ENCODE measurements at places on chromosomes 12 and 14.

- DNase-seq, result no peak
Observed at GRCh38 chr12:113097716-113098440, 37.7 kb downstream of the RASAL1 start.

DNA sequence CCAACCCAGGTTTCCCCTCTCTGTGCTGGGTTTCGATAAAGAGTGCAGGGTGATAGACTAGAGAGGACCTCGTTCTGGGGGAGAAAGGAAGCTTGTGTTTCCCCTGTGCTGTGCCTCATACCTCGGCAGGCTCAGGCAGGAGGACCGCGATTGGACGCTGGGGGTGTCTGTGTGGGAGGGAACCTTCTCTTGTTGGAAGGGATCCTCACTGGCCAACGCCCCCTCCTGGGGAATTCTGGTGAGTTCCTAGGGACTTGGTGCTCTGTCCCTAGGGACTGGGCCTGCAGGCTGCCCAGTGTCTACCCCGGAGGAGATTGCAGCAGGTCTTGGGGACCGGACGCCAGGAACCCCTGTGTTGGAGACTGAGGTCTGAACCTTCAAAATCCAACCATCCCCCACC lies 157.4 kb upstream of the PRMT8 start:
- DNase-seq, result no peak

GRCh38 chr12:2003676-2004112 lies 563 bp downstream of the DCP1B start:
- DNase-seq, result no peak

DNA sequence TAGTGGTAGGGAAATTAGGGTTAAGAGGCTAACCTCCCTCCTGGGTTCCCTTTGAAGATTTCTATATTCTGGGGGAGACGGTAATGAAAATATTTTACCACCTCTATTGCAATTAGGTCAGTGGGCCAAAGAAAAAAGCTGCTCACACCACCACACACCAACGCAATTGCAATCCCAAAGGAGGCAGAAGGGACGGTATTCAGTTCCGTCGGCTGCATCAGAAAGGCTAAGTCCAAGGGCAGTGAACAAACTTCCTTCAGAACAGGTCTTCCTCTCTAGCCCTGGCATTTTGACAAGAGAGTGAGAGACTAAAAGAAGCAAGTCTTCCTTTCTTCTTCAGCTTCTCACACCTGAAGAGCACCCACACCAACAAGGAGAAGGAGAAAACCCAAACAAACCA lies 51.2 kb downstream of the OTX2 start:
- no peak for DNase-seq

GRCh38 chr12:69875416-69875935 lies 50.4 kb downstream of the MYRFL start:
- no peak for DNase-seq

DNA sequence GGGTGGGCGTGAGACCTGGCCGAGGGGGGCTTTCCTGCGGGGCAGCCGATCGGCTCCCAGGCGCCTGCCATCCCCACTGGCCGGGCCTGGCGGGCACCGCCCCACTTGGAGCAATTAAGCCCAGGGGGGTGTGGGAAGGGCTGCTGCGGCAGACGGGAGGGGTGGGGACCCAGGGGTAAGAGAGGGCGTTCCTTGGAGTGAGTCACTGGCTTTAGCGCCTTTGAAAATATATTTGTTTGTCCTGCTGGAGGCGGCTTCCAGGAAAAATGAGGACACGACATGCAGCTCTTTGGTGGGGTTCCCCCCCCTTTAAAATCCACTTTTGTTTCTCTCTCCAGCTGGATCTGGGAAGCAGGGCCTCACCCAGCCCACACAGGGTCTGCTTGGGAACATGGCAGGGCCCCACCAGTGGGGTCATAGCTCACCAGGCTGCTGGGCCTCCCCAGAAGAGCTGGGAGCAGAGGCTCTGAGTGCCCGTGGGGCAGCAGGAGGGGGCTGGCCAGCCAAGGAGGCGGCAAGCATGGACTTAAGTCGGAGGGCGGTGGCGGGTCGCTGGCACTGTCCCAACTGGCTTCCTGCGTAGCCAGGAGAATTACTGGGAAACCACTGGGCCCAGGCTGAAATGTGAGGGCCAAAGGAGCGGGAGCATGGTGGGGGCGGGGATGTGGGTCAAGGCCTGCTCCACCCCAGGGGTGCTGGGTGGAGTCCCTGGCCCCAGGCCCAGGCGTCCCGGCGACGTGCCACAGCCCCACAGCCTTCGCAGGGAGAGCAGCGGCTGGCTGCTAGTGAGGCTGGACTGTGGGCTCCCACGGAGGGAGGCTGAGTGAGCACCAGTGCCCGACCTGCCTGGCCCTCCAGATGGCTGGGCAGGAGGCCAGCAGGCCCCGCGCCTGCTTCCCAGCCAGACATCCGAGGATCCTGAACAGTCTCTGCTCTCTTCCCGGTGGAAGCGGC lies 128.0 kb downstream of the RFLNA start:
- DNase-seq, result no peak

DNA sequence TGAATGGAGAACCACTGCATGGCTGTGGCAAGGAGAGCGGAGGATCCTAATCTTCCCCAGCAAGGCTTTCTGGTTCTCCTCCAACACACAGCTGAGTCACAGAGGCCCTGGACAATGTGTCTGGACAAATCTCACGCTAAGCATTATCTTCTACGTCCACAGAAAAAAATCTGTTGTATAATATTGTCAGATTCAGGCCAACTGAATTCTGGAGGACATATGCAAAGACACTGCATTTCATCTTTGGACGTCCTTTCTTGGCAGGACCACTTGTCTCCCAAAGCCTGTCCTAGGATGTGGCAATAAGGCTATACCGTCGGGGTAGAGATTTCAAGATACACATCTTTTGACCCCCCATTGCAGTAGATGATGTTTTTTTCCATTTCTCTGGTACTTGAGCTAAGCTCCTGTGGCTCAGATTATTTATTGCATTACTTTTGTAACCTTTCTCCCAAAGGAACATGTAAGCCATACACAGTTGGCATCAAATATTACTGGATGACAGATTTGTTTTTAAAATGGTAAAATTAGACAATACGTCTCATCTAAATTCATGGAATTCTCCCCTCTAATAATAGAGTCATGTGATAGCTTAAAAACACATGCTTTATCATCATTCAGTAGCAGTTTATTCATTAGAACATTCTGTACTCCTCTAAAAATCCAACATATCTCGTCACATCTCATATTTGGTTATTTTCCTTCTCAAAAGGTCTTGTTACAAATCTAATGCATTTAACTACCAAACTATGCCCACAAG lies 19.4 kb downstream of the LMO3 start:
- DNase-seq, result no peak

- DNase-seq, result no peak
Observed at GRCh38 chr12:51009056-51009440, 17.1 kb downstream of the SLC11A2 start.

GRCh38 chr12:52207895-52208294 lies 16.1 kb upstream of the KRT80 start:
- DNase-seq, result no peak

DNA sequence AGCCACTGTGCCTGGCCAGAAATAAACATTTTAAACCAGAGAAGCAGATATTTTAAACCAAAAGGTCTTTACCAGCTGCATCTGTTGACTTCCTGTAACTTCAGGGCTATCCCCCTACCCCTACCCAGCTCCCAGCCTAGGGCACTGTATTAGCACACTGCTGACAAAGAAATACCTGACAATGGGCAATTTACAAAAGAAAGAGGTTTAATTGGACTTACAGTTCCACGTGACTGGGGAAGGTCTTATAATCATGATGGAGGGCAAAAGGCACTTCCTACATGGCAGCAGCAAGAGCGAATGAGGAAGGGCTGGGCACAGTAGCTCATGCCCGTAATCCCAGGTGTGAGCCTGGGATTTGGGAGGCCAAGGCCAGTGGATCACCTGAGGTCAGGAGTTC lies 26.0 kb downstream of the GEMIN2 start:
- no peak for DNase-seq

DNA sequence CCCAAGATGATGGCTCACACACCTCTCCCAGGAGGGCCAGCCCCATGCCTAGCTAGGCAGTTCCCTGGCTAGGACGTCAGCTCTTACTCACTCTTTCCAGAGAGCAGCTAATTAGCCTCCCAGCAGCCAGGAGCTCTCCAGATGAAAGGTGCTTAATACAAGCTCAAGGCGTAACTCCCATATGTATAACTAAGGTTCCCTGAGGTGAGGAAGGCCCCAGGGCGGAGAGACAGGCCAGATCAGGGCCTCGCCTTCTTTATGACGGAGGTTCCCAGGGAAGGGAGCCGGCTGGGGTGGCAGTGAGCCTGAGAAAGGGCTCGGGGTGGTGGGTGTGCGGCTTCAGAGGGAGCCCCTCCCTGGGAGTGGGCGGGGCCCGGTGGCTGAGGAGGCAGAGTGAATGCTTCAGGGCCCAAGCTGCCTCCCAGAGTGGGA lies 26.4 kb upstream of the ZFP36L1 start:
- no peak for DNase-seq

GRCh38 chr14:79580414-79580813 lies 630.9 kb downstream of the DIO2 start:
- no peak for DNase-seq

DNA sequence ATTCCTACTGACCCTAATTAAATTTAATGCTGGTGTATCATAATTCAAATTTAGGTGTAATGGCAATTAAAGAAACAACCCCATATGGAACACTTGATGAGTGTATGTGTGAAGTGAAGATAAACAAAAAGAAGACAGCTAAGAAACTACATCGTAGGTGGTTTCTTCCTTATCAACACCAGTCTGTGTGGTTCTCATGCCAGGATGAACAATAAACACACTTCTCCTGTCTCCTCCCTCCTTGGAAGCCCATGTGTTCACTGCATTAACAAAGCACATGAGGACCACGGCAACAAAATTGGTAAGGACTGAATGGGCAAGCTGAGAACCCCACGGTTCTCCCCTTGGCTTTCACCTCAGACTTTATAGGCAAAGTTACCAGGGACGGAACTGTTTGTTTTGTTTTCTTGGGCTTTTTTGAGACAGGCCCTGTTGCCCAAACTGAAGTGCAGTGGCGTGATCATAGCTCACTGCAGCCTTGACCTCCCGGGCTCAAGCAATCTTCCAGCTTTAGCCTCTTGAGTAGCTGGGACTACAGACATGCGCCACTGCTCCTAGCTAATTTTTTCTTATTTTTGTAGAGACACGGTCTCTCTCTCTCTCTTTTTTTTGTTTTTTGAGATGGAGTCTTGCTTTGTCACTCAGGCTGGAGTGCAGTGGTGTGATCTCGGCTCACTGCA lies 71.0 kb downstream of the TRAFD1 start:
- DNase-seq, result no peak

GRCh38 chr14:104145826-104146601 lies 7.6 kb downstream of the KIF26A start:
- DNase-seq, result no peak

DNA sequence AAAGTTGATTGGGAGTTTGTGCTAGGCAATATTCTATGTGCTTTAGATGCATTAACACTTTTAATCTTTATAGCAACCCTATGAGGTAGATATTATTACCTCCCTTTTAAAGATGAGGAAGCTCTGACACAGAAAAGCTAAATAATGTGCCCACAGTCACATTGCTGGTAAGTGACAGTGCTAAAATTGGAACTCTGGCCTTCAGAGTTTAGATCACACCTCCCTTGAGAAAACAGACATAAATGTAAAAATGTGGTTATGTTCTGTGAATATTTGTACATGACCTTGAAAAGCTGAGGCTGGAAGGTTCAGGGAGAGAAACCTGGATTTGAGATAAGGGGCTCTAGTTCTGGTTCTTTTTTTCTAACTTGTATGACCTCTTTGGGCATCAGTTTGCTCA lies 1.9 kb downstream of the ABHD4 start:
- DNase-seq, result no peak

DNA sequence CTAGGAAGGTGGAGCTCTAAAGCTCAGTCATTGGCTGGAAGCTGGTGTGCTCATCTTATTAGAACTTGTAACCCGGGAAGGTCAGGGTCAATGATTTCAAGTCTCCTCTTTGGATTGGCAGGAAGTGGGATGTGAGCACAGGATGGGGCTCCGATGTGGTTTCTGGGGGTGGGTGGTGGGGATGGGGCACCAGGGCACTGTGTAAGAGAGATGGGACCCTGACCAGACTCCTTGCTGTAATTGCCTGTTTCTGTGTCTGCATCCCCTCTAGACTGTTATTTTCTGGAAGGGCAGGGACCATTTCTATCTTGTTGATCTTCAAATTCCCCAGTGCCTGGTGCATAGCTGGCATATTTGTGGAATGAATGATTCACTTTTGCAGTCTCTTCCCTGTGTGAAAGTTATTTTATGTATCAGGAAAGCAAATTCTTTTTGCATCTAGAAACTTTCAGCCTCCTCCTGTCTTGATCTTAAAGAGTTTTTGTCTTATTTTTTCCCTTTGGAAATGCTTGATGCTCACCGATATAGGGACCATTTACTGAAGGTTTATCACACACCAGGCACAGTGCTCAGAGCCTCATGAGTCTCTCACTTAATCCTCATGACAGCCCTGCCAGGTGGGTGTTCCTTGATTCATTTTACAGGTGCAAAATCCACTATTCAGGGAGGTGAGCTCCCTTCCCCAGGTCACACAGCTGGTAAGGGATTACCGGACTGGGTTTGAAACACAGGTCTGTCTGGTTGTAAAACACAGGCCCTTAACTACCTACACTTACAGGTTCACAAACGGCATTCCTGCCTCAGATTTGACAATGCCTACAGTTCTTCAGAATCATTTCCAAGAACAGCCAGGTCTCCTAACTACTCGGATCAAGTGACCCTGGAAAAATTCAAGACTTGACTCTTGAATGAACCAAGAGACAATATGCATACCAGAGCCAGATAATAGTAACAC lies 86.9 kb upstream of the IGF1 start:
- DNase-seq, result no peak

DNA sequence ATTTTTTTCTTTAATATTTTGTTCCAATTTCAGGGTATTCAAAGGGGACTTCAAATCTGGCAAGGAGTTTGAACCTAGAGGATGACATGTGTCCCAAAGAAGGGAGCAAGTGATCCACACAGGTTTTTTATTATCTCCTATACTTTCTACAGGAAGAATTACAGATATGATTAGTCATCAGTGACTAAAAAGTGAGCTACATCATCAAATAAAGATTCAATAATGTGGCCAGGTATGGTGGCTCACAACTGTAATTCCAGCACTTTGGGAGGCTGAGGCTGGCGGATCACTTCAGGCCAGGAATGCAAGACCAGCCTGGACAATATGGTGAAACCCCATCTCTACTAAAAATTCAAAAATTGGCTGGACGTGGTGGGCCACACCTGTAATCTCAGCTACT lies 24.2 kb downstream of the GLT8D2 start:
- DNase-seq, result no peak

DNA sequence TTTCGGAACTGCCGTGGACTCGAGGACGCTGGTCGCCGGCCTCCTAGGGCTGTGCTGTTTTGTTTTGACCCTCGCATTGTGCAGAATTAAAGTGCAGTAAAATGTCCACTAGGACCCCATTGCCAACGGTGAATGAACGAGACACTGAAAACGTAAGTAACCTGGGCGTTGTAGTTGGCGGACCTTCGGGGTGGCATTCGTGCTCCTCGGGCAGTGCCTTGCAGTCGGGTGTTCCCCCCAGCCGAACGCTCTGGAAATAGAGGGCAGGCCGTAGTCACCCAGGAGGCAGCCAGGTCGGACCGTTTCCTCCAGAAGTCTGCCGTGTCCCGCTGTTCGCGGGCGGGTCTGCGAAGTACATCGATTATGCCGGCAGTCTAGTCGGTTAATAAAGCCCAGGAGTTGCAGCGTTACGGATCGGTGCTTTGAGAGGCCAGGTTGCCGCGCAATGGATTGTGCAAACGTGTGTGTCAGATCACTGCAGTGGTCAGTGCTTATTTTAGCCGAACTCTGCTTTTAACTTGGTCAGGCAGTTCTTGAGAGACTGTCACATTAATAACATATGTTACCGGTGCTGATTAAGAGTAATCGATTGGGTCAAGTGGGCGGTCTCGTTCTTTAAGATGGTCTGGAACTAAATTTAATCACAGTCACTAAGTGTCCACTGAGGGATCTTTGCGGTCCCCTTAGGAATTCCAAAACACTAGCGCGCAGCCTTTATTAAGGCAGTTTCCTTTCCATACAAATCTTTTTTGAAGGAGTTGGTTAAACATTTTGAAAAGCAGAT lies 906 bp downstream of the MARK3 start:
- DNase-seq, result no peak

Data from NCI-H187 (cell line).